Panc1 (cell line): ENCODE measurements at places on chromosomes 2 and 18. TPM values are rescaled to one million over a fixed set of nuclear protein-coding genes. Genes with fewer than 3 reads are reported as not detected.

GRCh38 chr2:38701542-38701941 lies 35.6 kb downstream of the GALM start:
- DNase-seq, result no peak
- peak overlapping the region; percentile 37; the same call in 1 of the 2 replicates for H3K27ac ChIP-seq
- H3K27me3 ChIP-seq, result no peaks in the 10 kb centered on the region

- H3K36me3 ChIP-seq, result no peaks in the 10 kb centered on the region
- no peak for DNase-seq
- no peaks in the 10 kb centered on the region for H3K4me1 ChIP-seq
Measured at GRCh38 chr2:172639256-172639655, 83.4 kb downstream of the PDK1 start.

DNA sequence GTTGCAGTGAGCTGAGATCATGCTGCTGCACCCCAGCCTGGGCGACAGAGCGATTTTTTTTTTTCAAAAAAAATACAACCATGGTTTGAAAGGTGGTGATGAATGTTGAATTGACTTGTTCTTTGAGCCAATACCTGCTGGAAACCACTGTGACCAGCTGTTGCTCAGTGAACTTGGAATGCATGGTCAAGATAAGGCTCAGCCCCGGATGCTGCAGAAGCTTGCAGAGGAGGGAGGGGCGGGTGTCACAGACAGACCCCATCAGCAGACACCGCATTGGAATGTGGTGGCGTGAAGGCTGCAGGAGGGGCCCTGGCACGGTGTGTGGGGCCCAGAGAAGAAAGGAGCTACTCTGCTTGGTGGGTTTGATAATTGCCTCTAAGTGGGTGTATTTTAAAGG lies 91.6 kb downstream of the ITGB1BP1 start:
- H3K36me3 ChIP-seq, result peaks cover 34% of the 10 kb centered on the region
- H3K27ac ChIP-seq, result no peak overlapping the region; the same call in 1 of the 2 replicates
- H3K4me3 ChIP-seq, result no peak overlapping the region
- no peaks in the 10 kb centered on the region for H3K27me3 ChIP-seq
- peaks cover 14% of the 10 kb centered on the region for H3K4me1 ChIP-seq

- DNase-seq, result no peak
- no peaks in the 10 kb centered on the region for H3K27me3 ChIP-seq
- no peaks in the 10 kb centered on the region for H3K36me3 ChIP-seq
- no peak overlapping the region for H3K27ac ChIP-seq
Measured at GRCh38 chr2:25293958-25294562, 47.7 kb downstream of the DNMT3A start.

Gene ZNF385B
- total RNA-seq, result 0.28 TPM

DNA sequence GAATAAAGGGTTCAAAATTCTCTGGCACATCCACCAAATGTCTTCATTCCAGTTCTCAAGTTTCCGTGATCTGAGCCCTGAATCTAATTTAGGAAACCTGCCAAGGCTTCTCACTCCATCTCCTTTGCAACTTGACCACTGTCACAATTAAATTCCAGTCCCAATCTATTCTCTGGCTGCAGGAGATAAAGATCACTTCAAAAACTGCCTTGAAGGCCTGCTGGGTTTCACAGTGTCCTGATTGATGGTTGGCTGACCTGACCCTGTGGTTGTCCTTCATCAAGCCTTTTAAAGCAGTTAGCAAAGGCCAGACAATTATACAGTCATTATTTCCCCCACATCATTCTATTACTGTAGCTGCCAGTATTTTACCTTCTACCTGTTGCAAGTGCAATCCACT lies 60.3 kb upstream of the DNAJC10 start:
- H3K4me1 ChIP-seq, result no peaks in the 10 kb centered on the region
- H3K27me3 ChIP-seq, result peaks cover 10% of the 10 kb centered on the region
- DNase-seq, result no peak
- no peaks in the 10 kb centered on the region for H3K36me3 ChIP-seq
- H3K27ac ChIP-seq, result no peak overlapping the region

Gene CAPN13
- not detected for total RNA-seq

DNA sequence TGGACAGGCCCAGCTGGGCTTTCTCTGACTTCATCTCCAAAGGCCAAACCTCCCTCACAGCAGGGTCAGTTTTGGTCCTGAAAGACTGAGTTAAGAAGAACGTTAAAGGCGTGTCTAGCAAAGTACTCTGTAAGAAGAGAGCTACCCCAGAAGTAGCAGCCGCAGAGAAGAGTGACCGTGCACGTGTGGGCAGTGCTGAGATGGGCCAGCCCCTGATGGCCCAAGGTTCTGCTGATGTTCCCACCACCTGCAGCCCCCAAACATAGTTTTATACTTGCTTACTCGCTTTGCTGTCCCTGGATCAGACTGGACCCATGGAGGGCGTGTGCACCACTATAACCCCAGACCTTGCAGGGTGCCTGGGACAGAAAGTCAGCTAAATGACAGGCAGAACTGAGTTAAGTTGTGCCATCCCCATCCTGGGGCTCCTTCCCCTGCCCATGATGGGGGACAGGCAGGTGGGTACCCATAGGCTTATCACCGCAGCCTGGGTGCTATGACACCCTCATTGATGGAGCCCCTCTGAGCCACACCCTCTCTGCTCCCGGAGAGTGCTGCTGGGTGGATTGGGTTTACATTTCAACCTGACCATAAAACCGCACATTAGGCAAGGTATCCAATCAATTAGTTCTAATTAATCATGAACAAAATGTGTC lies 367.3 kb upstream of the HS6ST1 start:
- H3K4me1 ChIP-seq, result no peaks in the 10 kb centered on the region
- no peak overlapping the region for H3K4me3 ChIP-seq
- no peaks in the 10 kb centered on the region for H3K36me3 ChIP-seq
- no peaks in the 10 kb centered on the region for H3K27me3 ChIP-seq

Gene AQP12A
- total RNA-seq, result not detected

Gene REG3G
- total RNA-seq, result not detected

Gene OST4
- 219 TPM for total RNA-seq

DNA sequence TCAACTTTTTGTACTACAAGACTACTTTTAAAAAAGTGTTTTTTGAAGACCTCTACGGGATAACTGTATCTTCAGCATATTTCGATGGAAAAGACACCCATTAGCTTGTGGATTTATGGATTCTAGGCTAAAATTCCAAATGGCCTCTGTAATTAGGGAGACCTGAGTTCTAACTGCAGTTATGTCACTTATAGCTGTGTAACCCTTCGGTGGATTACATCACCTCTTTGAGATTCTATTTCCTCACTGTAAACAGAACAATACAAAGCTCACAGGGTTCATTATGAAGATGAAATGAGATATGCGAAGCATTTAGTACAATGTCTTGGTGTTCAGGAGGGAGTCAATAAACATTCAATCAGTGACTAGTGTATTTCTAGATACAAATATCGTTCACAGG lies 24.2 kb downstream of the LMAN2L start:
- H3K27me3 ChIP-seq, result no peaks in the 10 kb centered on the region
- H3K36me3 ChIP-seq, result peaks cover 7% of the 10 kb centered on the region; the same call in 1 of the 2 replicates
- H3K27ac ChIP-seq, result no peak overlapping the region
- no peaks in the 10 kb centered on the region for H3K4me1 ChIP-seq
- DNase-seq, result no peak
- no peak overlapping the region for H3K4me3 ChIP-seq

GRCh38 chr2:128841803-128842202 lies 523.1 kb upstream of the HS6ST1 start:
- peaks cover 2% of the 10 kb centered on the region for H3K27me3 ChIP-seq
- H3K27ac ChIP-seq, result no peak overlapping the region
- H3K36me3 ChIP-seq, result no peaks in the 10 kb centered on the region
- no peak for DNase-seq
- no peak overlapping the region for H3K4me3 ChIP-seq

DNA sequence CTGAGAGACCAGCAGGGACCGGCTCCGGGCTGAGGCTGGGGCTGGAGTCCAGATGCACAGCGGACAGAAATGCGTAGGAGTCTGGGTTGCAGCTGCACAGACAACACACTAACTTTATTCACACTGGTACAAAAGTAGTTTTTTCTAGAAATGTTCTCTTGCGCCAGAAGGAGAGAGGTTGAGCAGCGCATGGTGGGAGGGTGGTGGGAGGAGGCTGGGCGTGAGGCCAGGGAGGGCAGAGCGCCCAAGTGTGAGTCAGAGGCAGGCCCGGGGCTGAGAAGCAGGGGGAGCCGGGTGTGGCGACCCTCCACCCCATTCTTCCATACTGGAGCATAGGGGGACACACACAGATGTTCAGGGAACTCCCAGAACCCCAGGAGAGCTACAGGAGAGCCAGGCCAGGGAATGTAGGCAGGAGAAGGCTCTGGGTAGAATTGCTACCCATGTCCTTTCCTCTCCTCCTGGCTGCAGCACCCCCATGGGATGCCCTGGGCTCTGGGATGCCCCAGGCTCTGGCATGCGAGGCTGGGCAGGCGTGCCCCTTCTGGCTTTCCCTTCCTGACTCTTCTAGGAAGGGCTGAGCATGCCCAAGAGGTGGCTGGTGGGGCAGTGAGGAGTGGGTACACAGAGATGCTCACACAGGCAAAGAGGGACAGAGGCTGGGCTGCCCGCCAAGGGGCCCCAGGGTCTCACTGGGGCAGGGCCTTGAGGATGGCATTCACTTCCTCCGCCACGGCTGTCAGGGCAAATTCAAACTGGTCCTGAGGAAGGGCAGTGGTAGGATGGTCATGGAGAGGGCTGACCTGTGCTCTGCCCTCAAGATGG lies 10.6 kb downstream of the DNAJB2 start:
- H3K27ac ChIP-seq, result no peak overlapping the region
- no peak for DNase-seq
- H3K27me3 ChIP-seq, result no peaks in the 10 kb centered on the region
- H3K4me1 ChIP-seq, result peaks cover 4% of the 10 kb centered on the region; the same call in 1 of the 2 replicates
- H3K36me3 ChIP-seq, result no peaks in the 10 kb centered on the region

Gene NTSR2
- total RNA-seq, result 0.15 TPM

DNA sequence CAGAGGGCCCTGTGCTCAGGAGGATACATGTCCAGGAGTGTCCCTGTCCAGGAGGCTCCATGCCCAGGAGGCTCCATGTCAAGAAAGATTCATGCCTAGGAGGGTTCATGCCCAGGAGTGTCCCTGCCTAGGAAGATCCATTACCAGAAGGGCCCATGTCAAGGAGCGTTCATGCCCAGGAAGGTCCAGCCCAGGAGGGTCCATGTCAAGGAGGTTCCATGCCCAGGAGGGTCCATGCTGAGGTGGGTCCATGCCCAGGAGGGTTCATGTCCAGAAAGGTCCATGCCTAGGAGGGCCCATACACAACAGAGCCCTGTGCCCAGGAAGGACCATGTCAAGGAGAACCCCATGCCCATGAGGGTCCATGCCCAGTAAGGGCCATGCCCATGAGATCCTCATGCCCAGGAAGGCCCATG lies 7.0 kb downstream of the GPR35 start:
- no peak overlapping the region for H3K27ac ChIP-seq
- no peak overlapping the region for H3K4me3 ChIP-seq
- no peaks in the 10 kb centered on the region for H3K36me3 ChIP-seq
- no peaks in the 10 kb centered on the region for H3K27me3 ChIP-seq
- H3K4me1 ChIP-seq, result no peaks in the 10 kb centered on the region
- no peak for DNase-seq

Gene PID1
- total RNA-seq, result 2.9 TPM

DNA sequence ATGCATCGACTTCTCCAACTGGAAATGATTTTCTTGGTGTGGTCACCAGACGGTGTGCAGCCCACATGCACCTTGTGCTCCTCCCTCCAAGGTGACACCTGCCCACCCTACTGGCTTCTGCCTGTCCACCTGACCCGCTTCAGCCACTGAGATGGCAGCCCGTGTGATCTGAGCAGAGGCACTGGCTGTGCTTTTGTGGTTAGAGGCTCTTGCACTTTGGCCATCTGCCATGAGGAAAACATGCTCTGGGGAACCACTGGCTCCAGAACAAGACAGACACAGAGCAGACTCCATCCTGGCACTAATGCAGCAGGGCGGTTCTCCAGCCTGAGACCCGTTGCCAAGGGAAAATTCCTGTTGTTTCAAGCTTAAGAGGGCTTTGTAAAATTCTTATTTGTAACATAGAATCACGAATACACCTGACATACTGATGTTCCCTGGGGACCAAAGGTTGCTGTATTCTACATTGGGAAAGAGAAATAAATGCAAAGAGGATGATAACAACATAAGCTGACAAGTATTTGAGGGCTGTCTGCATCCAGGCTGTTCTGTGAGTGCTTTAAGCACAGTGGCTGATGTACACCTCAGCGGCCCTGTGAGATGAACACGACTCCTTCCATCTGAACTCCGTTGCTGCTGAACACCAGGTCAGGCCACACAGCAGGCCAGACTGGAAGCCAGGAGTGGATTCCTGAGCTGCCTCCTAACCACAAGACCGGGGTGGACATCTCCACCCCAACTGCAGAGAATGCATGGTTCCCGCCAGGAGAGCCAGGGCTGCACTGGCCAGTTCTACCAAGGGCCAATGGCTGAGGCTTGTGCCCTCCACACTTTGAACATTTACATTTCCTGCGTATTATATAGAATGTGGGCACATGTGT lies 820.4 kb downstream of the GALR1 start:
- no peaks in the 10 kb centered on the region for H3K4me1 ChIP-seq
- no peaks in the 10 kb centered on the region for H3K36me3 ChIP-seq
- no peak overlapping the region for H3K27ac ChIP-seq
- no peak for DNase-seq
- H3K27me3 ChIP-seq, result peaks cover 18% of the 10 kb centered on the region
- H3K4me3 ChIP-seq, result no peak overlapping the region

Gene CXCR1
- not detected for total RNA-seq

Gene POTEJ
- total RNA-seq, result not detected

Gene CAPN14
- total RNA-seq, result 0.05 TPM

Gene ADD2
- total RNA-seq, result 0.26 TPM

GRCh38 chr2:173231042-173231441 lies 123.6 kb upstream of the CDCA7 start:
- no peaks in the 10 kb centered on the region for H3K27me3 ChIP-seq
- H3K4me3 ChIP-seq, result no peak overlapping the region
- no peak for DNase-seq
- H3K27ac ChIP-seq, result no peak overlapping the region
- peaks cover 3% of the 10 kb centered on the region; the same call in 1 of the 2 replicates for H3K36me3 ChIP-seq

GRCh38 chr2:228841877-228842276 lies 429.2 kb downstream of the PID1 start:
- no peak overlapping the region for H3K4me3 ChIP-seq
- H3K27me3 ChIP-seq, result no peaks in the 10 kb centered on the region
- H3K27ac ChIP-seq, result no peak overlapping the region
- no peaks in the 10 kb centered on the region for H3K4me1 ChIP-seq

Gene GALNT13
- total RNA-seq, result not detected

- no peaks in the 10 kb centered on the region for H3K27me3 ChIP-seq
- no peak for DNase-seq
- no peaks in the 10 kb centered on the region for H3K36me3 ChIP-seq
- no peak overlapping the region for H3K4me3 ChIP-seq
Measured at GRCh38 chr2:122999258-122999657, 1025.8 kb upstream of the CNTNAP5 start.
